ENCODE measurements at places on chromosomes 5 and 9.
A peak's percentile ranks its signal among the peaks of the same experiment; 100 is the strongest.

- peak; percentile 29 for DNase-seq
These were observed 5.3 kb upstream of the SUSD1 start for GRCh38 chr9:112180387-112180881.

DNA sequence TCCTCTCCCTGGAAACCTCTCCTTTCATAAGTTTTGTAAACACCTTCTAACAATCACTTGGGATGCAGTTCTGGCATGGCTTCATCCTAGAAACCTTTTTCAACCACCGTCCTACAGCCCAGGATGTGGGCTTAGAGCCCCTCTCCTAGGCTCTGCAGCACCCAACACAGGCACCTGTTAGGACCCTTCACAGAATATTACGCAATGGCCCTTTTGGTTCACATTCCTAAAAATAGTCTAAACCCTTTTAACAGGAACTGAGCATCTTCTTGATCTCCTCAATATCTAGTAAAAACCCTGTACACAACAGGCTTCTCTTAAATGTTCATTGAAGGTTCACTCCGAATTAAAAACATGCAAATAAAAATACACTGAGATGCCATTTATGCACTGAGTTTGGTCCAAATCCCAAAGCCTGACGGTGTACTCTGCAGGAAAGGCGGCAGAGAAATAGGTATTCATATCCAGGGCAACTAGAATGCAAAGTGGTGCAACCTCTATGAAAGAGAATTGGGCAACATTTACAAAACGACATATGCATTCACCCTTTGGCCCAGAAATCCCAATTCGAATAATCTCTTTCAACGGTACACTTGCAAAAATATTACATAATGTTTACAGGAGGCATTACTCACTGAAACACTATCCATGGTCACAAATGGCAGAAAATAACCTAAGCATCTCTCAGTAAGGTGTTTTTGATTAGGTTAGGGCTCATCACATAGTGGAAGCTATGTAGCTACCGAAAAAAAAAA lies 169.3 kb downstream of the SEMA5A start:
- no peak for DNase-seq

DNA sequence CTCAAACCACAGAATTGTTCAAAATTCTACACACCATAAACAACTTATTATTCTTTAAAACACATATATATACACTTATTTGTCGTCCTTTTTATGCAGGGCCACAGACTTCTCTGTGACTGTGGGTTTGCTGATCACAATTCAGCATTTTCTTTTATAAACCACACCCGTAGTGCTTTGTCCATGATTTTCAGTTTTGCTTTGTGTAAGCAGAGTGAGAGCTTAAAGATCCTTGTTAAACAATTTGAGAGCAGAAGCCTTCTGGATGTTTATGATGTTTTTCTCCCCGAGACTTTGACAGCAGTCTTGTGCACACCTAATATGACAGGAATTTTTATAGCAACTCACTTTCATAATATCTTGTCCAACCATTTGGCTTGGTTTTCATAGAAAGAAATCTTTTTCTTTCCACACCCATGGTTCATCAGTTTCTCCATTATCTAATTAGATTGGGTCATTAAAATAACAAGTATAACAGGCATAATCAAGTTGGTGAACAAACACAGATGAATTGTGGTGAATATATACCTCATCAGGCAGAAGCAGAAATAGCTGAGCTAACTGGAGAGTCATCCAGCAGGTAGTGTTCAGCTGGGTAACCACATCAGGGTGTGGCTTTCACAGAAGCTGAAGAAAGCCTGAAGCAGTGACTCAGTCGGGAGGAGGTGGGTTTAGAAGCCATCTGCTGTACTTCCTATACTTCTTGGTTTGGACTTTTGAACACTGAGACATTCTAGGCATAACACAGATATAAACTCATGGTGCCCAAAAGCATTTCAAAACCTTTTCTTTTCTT lies 232.8 kb downstream of the DOCK8 start:
- peak; percentile 56 for DNase-seq

DNA sequence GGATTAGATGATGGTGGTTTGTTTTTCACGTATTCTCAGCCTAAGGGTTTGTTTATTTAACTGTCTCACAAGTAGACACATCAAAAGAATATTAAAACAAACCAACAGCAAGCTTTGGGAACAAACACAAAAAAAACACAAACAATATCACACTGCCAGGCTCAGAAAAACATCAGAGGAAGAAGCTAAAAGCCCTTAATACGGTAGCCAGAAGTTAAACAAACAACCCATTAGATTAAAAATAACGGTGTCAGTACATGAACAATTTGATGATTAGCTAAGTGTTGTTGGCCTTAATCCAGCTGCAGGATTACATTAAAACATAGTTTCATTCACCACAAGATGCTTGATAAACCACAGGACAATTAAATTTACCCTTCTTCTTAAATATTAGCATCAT lies 15.9 kb upstream of the DMRT2 start:
- no peak for DNase-seq

GRCh38 chr5:113757508-113757907 lies 244.0 kb downstream of the YTHDC2 start:
- DNase-seq = no peak

DNA sequence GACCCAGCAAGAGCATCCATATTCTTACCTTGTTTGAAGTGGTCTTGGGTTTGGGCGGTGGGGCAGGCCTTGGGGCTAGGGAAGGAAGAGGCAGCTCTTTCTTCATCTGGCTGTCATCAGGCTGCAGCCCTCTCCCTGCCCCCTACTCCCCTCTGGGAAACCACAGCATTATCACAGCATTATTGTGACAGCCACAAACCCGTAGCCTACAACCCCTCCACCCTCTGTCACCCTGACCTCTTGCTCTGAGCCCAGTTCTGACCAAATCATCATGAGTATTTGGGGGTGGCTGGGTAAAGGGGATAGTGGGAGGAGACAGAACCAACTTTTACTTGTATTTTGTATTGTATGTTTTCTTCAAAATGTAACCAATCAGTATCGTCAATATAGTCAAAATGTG lies 94.3 kb upstream of the ARRDC3 start:
- DNase-seq = no peak

GRCh38 chr9:132175431-132175830 lies 13.6 kb downstream of the NTNG2 start:
- DNase-seq = no peak

DNA sequence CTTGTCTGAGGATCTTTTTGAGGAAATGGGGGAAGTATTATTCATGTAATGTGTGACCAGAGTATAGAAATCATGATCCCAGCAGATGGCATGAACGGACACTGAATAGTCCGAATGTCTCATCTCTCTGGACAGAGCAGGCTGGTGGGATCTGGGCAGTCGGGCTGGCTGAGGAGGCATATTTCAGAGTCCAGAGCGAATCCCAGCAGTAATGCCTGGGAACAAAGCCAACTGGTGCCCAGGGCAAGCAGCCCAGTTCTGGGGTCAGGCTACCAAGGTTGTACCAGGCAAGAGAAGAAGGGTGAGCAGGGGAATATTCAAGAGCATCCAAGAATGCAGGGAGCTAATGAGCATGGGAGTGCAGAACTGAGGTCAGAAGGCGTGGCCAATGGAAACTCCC lies 306.4 kb downstream of the ZSWIM6 start:
- DNase-seq = no peak

DNA sequence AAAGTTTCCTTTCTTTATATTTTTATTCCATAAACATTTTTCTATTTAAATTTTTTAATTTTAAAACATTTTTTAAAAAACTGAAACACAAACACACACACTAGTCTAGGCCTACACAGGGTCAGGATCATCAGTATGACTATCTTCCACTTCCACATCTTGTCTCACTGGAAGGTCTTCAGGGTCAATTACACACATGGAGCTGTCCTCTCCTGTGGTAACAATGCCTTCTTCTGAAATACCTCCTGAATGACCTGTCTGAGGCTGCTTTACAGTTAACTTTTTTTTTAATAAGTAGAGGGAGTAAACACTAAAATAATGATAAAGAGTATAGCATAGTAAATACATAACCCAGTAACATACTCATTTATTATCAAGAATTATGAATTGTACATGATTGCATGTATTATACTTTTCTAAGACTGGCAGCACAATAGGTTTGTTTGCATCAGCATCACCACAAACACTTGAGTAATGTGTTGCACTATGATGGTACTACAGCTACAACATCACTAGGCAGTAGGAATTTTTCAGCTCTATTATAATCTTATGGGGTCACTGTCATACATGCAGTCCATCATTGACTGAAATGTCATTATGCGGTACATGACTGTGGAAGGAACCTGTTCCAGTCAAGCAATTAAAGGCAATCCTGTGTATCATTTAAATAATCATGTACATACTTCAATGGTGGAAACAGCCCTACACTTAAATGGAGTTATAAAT lies 17.4 kb upstream of the CEP120 start:
- DNase-seq = no peak

GRCh38 chr9:228929-229695 lies 14.4 kb downstream of the DOCK8 start:
- no peak for DNase-seq

DNA sequence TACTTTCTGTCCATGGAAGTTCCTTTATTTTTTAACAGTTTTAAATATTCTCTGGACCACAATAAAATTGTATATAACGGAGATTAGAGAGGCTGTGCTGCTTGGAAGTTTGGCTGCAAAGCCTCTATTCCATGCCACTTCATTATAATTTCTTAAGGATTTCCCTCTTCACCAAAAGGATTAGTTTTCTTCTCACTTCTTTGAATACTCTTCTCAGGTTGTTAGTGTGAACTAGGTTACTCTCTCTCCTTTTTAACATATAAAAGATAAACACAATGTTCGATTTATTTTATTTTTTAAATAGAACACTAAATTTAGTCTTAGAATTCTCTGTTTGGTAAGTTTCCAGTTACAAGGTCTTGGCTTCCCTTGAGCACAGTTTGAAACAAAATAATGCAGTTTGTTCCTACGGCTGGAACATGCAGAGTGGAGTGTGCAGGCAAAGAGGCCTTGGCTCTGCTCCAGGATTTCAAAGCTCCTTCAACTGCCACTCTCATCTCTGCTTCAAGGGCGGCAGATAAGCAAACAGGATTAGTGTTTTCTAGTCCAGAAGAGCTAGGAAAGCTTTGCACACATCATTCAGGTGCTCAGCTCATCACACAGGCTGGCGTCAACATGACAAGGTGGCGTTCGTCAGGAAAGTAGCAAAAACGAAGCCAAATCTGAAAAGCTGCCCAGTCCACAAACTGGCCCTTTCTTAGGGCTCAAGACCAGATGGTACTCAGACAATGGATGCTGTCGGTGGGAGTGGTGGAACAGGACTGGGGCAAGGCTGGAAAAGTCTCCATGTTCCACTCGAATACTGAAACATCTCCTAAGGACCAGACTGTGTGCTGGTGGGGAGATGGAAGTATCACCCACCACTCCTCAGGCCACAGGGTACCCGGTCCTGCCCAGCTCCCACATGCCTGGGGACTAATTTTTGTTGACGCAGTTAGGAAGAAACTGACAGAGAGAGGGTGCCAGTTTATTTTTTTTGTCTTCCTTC lies 286.6 kb downstream of the CRB2 start:
- DNase-seq = no peak

DNA sequence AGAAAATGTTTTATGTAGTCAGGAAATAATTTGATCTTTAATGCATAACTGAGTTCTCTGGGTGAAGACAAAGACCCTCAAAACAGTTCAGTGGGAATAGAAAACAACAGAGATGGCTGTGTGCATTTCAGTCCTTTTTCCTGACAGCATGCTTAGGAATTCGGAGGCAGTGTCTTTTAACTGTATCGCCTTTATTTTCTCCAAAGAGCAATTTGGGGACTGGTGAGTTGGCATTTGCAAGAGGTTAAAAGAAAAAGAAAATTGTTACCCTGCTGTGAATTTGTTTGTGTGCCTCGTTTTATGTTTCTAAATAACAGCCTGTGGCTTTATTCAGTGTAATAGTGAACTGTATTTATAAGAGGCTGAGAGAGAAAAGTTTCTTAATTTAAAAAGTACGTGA lies 227.8 kb upstream of the DMAC1 start:
- DNase-seq = no peak

DNA sequence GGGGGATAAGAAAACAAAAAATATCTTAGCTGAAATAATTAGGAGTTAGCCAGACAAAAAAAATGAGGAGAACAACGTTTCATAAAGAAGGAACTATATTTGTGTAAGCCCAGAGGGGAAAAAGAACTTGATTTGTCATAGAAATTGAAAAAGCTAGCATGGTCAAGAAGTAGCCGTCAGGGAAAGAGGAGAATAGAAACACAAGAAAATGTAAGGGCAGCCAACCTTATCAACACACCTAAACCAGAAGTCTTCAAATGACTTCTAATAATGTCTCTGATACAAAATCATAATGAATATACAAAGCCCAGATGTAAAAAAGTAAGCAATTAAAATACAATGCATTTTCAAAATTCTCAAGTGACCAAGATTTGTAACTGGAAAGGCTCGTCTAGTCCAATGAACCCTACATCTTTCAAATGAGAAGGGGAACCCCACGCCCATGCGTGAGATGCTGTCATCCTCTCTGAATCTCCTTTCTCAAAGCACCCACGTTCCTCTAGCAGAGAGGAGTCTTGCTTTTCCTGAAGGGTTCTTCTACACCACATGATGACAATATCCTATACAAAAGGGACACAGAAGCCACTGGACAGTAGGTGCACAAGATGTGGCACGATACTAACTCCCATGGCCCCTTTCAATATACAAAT lies 103.7 kb downstream of the ARL15 start:
- no peak for DNase-seq

DNA sequence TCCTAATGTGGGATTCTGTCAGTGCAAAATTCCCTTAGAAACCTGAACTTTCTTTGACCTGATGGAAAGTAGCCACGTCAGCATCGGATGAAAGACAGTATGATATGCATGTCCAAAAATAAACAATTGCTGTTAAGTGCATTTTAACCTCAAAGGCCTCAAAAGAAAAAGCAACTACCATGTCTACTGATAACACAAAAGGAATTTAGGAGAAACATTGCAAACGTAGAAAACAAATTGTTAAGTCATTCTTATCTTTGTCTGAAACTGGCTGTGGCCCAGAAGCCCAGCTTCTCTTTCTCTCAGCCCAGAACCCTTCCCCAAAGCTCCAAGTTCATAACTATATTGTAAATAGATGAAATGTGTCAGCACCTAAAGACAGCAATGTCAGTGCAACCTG lies 11.1 kb upstream of the LHFPL2 start:
- DNase-seq = no peak

DNA sequence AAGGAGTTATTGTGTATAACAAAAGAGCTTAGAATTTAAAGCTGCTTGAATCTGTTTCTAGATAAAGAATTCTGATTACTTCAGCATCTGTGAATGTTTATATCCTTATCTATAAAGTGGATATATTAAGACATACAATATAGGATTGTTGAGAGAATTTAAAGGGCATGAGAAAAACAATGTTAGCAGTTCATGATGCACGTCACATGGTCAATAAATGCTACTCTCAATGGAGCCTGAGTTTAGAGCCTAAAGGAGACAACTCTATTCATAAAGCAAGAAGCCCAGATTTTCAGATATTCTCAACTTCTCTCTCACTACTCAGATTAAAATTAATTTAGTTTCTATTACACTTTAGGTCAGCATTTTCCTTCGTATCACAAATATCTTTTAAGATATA lies 666.7 kb upstream of the CDH18 start:
- no peak for DNase-seq

GRCh38 chr5:133316346-133317343 lies 264.8 kb downstream of the HSPA4 start:
- DNase-seq = no peak
